ENCODE measurements at places on chromosomes 1 and 21.

DNA sequence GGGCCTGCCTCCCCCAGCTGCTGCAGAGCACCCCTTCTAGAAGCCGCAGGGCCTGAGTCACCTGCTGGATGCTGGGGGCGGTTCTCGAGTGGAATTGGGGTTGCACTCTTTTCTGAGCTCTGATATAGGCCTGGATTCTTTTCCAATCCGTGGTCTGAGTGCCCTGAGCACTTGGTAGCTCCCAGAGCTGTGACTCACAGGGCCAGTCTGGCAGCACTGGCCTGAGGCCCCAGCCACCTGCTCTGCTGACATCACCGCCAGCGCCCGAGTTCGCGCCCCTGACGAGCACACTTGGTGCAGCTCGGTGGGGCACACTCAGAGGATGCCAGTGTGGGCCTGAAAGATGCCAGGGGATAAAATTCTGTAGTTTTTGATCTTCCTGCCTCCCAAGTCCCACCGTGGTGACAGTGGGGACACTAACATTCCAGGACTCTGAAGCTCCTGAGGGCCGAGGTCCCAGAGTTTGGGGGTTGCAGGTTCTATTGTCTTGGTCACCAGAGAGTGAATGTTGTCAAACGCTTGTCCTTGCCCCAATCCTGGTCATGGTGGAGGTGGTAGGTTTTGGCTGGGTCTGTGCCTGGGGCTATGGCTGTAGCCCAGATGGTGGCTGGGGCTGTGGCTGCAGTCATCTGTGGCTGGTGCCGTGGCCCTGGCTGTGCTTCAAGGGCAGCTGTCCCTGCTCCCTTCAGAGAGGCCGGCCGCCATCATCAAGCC lies 74.6 kb downstream of the OBSCN start:
- DNase-seq, result no peak

DNA sequence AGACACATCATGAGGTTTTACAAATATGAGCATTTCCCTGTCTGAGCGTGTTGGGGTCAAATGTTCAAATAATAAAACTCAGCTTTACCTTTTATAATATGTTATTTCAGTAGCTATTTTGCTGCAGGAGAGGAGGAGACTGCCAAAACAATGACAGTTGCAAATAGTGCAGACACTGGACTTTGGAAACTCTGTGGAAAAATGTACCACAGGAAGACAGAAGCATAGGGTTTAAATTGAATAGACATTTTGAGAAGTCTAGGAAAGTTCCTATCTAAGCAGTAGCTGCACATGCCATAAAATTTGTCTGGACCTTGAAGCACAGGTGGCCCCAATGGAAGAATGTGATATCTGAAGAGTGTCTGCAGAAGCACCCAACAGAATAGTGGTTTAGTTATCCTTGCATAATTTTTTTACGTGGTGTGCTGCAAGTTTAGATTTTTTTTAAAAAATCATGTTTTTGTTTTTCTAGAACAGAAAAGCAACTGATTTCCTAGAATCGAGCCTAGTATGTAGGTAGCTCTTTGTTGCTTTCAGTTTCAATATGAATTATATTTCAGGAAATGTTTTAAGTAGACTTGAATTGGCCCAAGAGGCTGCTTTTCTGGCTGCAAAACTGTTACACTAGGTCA lies 14.0 kb upstream of the GBP5 start:
- DNase-seq, result no peak

DNA sequence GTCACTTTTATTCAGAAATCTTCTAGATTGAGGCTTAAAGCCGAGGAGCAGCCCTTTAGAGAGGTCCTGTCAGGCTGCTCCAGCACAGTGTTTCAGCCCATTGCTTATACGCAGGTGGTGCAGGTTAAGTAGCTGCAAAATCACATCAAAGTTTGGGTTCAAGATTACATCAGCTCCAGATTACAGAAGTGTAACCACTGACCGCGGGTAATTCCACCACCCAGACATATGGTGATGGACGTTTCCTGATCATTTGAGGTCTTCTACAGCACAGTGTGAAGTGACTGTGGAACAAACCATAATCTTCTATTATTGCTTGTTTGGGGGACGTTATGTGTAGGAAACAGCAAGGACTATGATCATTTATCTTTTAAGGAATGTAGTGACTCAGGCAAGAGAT lies 11.8 kb downstream of the C1orf115 start:
- DNase-seq, result no peak

GRCh38 chr1:43466403-43466802 lies 12.7 kb upstream of the HYI start:
- no peak for DNase-seq

GRCh38 chr1:89708751-89709375 lies 75.9 kb downstream of the LRRC8C start:
- no peak for DNase-seq

- DNase-seq, result no peak
Measured at GRCh38 chr1:32353431-32353830, 8.9 kb downstream of the FAM229A start.

DNA sequence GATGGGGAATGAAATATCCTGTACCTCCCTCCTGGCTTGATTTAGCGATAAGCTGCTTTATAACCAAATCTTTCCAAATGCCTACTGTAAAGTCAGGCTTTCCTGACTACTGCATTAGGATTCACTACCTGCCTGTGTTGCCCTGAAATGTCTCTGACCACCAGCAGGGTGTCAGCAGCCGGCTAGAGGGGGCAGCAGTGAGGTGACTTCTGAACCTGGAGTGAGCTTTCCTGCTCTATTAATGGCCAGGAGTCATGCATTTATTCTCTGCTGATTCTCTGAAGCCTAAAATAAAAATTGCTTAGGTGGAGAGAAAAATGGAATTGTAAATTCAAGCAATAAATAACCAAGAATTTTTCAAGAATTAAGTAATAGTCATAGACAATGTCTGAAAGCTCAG lies 2.5 kb downstream of the BACE2 start:
- no peak for DNase-seq

DNA sequence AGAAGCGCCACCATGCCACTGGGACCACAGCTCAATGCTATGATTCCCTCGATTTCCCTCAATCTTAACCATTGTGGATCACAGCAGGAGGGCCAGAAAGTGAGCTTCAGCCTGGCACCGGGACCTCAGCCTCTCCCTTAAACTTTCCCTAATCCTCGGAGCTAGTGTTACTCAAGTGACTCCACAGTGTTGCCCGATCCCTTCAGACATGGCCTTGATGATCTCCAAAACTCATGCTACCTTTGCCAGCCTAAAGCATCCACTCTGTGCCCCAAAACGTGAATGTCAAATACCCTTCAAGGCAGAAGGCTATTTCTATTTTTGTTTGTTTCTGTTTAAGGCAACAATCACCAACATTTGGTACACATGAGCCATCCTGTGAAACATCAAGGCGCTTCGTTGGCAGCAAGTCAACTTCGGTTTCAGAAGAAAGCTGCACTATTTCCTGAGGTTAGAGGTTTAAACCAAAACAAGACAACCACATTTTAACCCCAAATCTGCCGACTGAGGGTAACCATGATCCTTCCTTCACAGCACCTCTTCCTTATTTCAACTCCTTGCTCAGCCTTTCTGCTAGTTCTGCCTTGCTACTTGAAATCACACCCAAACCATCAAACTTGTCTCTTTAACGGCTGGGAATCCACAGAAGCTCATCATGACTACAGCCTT lies 94.4 kb upstream of the KRTAP19-8 start:
- DNase-seq, result no peak

DNA sequence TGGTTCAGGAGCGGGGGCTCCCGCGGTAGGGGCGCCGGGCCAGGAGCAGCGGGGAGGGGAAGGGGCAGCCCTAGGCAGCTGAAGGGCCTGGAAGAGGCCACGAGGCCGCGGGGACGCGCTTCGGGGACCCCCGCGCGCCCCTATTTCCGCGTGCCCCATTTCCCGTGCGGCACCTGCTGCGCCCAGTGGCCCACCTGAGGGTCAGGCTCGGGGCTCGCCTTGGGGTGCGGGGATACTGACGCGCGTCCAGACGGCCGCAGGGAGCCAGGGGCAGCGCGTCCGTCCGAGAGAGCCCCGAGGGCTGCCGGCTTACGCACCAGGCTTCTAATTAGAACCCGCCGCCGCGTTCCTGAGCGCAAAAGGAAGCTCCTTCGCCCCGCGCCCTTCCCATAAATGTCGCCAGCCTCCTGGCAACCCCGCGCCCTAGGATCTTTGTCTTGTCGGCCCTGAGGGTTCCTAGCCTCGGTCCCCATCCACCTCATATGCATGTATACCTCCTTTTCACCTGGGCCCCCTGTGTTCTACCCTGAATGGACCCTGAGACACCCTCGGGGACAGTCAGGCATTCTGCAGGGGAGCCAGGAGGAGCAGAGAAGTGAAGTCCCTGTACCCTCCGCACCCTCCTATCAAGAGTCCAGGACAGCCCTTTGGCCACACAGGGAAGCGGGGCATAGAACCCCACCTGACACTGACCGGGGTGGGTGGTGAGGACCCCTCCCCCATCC lies 1.8 kb downstream of the WNT3A start:
- no peak for DNase-seq

GRCh38 chr1:45685308-45686014 lies 872 bp downstream of the GPBP1L1 start:
- no peak for DNase-seq

DNA sequence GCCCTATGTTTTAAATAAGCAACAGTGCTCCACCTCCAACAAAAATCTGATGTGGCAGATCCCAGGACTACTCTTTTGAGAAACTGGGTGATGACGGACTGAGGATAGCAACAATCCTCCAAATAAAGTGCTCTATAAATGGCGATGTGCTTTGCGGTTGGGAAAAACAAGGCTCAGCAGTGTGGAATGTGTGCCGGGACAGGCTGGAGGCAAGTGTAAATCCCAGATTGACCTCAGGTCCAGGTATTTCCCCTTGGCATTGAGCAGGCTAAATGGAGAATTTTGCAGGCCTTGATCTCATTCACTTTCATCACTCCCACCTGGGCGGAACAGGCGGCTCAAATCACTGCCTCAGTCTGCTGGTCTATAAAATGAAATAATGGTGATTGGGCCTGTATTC lies 35.1 kb downstream of the LRRC42 start:
- no peak for DNase-seq

Data from D721Med (cell line).